ENCODE measurements at places on chromosomes 16 and 17. TPM values are rescaled to one million over a fixed set of nuclear protein-coding genes. Genes with fewer than 3 reads are reported as not detected.

The OR3A3 gene
- 0.06 TPM for polyA plus RNA-seq

DNA sequence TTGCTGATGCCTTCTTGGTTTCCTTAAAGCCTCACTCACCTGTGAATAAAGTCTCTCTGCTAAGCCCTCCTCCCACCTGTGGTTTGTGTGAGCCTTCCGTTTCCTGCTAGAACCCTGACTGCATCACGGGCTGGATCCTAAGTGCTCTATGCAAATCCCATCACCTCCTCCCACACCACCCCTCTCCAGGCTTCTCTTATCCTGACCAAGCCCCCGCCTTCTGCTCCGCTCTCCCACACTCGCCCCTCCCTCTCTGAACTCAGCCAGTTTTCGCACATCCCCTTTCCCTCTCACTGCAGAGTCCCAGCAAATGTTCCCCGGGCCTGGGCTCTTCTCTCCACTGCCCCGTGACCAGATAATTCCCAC lies 51.8 kb downstream of the PIMREG start:
- peak; percentile 45 for DNase-seq

DNA sequence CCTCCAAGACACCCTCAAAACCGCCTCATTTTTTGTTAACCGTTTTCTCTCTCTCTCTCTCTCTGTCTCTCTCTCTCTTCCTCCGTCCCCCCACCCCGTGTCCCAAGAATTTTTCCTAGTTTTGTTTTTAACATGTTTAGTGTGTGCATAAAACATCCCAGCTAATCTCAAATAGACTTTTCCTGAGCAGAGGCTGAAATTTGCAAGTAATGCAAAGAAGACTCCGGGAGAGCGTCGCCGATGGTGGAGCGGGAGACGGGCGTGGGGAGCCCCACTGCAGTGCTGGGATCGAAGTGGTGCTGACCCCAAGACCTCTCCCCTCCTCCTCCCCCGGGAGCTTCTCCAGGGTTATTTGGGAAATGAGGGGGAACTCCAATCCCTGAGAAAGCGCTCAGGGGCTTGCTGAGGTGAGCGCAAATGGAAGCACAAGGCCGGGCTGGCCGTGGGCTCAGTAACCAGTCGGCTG lies 4.7 kb upstream of the DLX4 start:
- no peak for DNase-seq

DNA sequence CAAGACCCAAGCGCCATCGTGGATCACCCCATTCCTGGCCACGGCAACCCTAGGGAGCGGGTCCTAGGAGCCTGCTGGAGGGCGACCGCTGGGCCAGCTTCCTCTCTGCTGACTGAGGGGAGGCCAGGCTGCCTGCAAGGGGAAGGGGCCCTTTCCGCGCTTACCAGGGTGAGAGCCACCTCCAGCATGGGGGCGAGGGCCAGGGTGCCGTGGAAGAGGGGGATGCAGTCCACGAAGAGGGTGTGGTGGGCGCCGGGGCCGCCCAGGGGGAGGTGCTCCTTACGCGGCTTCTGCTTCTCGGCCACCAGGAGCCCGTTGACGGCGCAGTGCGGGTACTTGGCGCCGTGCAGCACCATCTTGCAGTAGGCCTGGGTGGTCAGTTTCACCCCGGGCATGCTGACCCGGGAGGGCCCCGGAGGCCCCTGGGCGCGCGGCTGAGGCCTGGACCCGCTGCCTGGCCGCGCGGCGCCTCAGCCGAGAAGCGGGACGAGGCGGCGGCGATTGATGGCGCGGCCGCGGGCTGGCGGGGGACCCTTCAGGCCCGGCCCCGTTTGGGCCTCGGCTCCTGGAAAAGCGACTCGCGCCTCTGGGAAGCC lies 345 bp downstream of the EMC8 start:
- no peak for DNase-seq

GRCh38 chr16:9102379-9102778 lies 10.9 kb downstream of the HAPSTR1 start:
- no peak for DNase-seq

DNA sequence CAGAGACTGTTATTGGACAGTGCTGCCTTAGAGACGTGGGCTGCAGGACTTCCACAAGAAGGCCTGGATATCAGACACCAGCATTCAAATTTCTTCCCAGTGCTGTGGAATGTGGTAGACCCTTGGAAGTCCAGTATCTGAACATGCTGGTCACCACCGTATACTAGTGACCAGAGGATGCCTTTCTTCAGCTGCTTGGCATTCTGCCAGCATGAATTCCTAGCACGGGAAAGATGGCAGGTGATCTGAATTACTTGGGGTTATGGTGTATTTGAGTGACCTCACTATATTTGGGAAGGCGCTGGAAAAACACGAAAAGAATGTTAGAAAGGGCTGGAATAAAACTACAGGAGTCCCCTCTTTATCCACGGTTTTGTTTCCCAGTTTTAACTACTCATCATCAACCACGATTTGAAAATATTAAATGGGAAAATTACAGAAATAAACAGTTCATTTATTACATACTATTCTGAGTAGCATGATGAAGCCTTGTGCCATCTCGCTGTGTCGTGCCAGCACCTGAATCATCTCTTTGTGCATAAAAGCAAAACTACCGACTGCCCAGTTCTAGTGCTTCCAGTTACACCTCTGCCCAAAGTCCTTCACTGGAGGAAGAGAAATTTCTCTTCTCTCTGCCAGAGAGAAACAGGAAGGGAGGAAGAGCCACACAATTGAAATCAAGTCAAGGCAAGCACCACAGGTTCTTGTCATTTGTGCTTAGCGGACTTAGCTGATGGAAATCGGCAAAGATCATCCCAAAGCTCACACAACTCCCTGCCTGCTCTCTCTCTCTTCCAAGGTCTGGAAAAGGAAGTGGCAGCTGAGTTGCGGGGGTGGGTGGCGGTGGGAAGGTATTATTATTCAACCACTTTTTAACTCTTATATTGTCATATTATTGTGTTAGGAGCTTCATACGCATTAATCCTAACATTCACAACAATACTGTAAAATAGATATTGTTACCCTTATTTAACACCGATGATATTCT lies 1.4 kb upstream of the CHST4 start:
- DNase-seq = no peak

The SCARF1 gene
- polyA plus RNA-seq = 7.6 TPM

GRCh38 chr17:56756536-56756935 lies 77.2 kb downstream of the C17orf67 start:
- no peak for DNase-seq

Data from renal cortex interstitium (tissue), 15 donors.